ENCODE measurements at places on chromosomes 3 and 15.

DNA sequence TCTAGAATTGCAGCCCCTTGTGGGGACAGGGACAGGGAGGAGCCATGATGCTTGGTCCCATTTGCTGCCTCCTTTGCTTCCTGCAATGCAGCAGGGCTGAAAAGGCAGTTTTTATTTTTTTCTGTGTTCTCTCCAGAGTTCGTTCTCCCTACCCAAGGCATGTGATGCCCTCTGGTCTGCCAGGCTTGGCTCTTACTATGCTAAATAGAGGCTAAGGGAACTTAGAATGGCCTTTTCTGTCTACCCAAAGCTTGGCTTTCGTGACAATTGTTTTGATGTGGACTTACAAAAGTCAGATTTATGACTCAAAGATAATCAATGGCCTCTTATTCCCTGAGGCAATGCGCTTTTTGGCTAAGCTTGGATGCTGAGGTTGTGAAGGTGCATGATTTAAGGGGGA lies 293.3 kb upstream of the TBL1XR1 start:
- no peak for DNase-seq

DNA sequence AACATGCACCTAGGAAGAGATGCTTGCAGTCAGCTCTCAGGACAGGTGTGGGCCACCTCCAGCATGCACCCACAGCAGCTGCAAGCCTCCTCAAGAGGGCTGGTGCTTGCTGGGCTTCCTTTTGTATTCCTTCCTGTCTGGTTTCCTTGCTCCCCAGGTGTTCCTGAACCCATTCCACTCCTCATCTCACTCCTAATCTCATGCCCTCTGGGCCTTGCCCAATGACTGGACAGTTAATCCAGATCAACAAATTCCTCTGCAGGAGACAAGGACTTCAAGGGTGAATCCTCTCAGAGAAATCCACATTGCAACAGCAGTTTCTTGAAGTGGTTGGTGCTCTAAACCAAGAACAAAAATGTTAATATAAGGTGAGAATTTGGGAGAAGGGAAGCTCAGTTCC lies 30.7 kb downstream of the RASGRP1 start:
- DNase-seq, result no peak

GRCh38 chr15:57061696-57062095 lies 143.3 kb downstream of the TCF12 start:
- DNase-seq, result no peak

DNA sequence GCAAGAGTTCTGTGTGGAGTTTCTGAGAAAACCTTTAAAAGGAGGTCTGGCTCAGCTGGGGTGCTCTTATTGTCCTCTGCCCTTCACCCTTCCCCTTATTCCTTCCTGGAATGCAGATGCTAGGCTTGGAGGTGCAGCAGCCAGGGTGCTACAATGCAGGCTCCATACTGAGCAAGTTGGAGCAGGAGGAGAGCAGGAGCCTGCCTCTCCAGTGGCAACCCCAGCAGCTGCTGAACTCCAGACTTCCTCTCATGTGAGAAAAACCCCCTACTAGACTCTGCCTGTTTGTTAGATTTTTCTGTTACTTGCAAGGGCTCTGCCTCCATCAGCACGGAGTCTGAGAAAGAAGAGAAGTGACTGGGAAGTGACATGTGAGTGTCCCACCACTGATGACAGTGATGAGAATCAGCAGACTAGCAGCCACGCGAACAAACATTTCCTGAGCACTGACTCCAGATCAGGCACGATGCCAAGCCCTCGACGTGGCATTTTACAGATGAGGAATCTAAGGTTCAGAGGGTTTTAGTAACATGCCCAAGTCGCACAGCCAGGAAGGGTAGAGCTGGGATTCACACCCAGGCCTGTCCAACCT lies 16.1 kb upstream of the RARRES1 start:
- peak; percentile 62 for DNase-seq

DNA sequence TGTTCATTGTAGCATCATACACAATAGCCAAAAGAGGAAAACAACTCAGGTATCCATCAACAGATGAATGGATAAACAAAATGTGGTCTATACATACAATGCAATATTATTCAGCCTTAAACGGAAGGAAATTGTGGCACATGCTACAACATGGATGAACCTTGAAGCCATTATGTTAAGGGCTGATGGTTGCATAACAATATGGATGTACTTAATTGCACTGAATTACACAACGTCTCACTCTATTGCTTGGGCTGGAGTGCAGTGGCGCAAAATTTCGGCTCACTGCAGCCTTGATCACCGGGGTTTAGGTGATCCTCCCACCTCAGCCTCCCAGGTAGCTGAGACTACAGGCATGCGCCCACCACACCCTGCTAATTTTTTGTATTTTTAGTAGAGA lies 7.0 kb upstream of the TMEM62 start:
- DNase-seq, result no peak

DNA sequence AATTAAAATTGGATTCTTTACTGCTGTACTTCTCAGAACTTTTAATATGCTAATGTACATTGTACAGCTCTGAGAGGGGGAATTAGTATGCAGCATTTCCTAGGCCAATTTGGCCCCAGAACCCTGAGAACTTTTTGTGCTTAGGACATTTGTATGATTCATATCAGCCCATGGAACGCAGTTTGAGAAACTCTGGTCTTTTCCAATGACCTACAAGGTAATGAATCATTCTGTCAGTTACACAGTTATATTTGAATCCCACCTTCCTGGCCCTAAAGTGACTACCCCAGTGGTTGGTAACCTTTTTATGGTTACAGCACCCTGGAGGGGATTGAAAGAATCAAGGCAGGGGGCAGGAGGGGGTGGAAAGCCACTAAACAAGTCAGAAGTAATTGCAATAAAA lies 25.6 kb upstream of the KBTBD12 start:
- DNase-seq, result peak; percentile 77

DNA sequence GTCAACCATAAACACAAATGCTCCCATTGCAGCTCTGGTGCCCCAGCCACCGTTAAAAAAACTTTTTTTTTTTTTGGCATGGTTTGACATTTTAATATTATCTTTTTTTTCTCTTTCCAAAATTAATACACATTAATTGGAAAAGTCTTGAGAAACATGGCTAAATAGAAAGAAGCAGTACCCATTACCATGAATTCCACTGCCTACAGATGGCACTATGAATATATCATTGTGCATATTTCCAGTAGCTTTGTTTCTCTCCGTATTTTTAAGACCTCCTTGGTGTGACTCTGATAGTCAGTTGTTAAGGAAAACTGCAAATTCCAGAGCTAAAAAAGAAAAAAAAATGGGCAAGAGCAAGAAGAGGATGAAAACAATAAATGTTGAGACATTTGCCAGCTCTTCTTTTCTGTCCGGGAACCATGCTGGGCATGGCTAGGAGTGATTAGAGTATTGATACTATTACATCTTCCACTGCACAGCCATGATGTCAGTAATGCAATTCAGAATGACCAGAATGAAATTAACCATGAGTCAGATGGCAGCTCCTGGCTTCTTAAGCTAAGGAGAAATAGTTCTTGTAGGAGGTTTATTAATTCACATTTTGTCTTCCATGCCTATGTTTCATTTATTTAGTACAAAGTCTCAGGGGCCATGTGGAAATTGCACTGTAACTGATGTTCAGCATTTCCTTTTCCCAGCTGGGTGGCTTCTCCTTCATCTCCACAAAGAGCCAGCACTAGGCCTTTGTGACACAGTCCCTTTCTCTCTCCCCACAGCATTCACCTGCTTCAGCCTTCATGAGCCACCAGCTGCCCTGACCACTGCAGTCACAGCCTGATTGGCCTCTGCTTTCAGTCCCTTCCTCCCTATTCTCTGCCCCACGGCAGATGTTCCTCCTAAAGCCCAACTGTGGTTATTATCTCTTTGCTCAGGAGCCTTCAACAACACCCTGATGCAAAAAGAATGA lies 31.8 kb downstream of the SLC7A14 start:
- DNase-seq, result peak; percentile 32

DNA sequence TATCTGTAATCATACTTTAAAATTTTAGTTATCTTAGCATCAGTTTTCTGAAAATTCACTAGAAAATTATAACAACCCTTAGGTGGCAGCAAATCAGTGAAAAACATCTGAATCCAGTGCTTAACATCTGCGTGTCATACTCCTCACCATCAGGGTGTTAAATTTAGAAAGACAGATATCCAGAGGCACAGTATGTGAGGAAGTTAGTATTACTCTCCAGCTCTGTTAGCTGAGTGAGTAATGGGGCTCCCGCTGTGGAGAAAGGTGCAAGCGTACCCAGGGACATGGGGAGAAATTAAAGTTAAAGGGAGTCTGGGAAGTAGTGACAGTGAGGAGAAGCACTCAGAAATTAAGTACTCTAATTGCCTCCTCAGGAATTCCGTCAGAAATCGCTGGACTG lies 50.9 kb downstream of the CEP63 start:
- DNase-seq, result no peak

DNA sequence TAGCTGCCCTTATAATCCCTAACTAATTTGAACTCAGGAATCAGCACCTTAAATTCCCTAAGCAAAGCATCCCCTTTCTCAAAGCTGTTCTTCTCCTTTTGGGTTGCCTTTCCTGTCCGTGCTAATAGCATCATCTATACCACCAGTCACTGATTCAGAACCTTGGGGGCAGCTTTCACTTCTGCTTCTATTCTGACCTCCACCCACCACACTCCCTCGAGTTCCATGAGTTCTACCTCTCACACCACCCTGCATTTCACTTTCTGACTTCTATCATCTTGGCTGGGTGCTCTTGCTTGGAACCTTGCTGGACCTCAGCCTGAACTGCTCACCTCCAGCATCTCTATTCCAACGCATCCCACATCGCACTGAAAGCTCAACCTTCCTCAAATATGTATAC lies 55.4 kb upstream of the KCNMB2 start:
- no peak for DNase-seq

GRCh38 chr15:56919609-56920366 lies 1.3 kb downstream of the TCF12 start:
- DNase-seq, result peak; percentile 40

GRCh38 chr3:53705024-53705745 lies 141.0 kb downstream of the CHDH start:
- DNase-seq, result no peak

DNA sequence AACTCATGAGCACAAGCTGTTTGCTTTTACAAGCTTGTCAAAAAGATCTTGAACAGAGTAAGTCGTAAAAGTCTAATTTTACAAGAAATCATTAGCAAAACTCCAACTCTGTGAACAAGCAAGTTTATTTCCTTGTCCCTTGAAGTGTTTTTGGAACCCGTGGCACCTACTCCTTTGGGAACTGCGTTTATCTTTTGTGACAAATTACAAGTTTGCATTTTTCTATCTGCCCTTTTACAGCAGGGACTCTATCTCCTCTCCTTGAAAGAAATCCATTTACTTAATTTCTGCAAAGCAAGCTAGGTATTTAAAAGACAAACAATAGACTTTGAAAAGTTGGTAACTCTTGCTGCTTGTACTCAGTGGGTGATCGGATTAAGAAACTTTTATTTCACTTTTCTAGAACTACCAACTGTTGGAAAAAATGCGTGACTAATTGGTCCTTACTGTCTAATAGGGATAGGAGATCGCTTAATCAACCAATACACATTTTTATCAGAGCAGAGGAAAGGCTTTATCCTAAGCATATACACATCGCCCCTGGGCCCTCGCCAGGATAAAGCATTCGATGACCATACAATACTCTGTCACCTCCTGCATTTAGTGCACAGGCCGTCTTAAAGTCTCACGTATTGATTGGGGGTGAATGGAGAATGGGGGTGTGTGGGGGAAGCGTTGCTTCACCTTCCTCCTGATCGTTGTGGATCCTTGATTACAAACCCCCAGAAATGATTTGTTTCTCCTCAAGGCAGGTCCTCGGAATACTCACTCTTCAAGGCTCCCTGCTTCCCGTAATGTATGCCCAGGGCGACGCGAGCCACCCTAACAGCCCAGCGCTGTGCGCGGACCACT lies 1.7 kb downstream of the PRTG start:
- DNase-seq, result no peak

GRCh38 chr3:42549131-42549530 lies 32.6 kb downstream of the SEC22C start:
- no peak for DNase-seq

DNA sequence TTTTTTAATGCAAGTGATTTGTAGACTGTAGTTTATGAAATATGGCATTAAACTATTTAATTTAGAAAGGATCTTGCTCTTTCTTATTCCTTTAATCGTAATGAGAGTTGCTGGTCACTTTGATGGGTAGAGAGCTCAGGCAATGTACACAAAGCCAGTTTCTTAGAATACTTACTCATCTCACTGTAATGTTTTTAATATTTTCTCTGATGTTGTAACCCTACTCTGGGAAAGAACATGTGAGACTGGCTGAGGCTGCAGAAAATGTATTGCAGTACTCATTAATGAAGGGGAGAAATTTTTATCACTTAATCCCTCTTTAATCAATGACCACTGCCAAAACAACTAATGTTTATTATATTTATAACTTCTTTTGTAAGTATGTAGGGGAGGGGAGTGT lies 479.4 kb upstream of the KCNMB2 start:
- no peak for DNase-seq

GRCh38 chr3:111087924-111088469 lies 16.4 kb downstream of the NECTIN3 start:
- DNase-seq, result no peak

DNA sequence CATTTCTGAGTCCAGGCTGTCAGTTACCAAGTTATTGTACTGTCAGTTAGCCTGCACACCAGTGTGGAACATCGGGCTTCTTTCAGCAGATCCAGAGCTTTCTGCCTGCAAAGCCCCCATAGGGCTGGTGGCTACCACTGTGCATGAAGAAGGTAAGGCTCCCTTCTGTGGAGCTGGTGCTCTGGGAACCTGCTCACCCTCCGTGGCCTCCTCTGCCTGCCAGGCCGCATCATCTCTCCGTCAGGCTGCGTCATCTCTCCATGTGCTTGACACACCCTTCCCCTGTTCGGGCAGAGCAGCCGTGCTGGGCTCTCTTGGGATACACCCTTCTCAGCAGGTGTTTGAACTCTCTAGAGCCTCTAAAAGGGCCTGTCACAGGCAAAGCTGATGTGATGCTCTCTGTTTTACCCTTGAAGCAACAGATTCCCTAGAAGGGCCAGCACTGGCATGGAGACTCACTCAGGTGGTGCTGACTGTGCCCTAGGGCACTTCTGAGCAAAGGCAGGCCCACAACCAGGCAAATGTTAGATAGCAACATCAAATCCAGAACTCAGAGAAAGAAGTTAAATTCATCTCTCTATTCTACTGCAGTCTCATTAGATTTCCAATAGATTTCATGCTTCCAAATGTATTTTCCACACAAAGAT lies 261.1 kb downstream of the EPHB1 start:
- no peak for DNase-seq

GRCh38 chr3:53836084-53836872 lies 9.9 kb downstream of the CHDH start:
- DNase-seq, result no peak
